ENCODE measurements at places on chromosomes 11 and 22.

DNA sequence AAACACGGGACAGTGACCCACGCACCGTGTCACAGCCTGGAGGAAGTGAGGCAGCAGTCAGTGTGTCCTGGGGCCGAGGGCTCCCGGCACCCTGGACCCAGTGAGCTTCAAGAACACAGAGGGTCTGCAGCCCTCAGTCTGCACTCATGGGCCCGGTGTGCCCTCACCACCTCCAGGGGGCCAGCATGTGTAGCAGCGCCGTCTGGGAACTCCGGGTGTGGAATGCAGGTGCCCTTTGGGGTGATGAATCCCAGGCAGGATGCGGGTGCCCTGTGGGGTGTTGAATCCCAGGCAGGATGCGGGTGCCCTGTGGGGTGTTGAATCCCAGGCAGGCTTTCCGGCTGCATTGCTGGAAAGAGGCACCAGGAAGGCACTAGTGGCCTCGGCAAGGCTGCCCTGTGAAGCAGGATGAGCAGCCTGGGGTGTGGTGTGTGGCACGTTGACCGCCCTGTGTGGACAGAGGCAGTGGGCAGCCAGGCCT lies 1399.9 kb downstream of the BRD1 start:
- no peak for DNase-seq

- DNase-seq = no peak
Measured at GRCh38 chr11:32586576-32587190, 3.1 kb downstream of the EIF3M start.

DNA sequence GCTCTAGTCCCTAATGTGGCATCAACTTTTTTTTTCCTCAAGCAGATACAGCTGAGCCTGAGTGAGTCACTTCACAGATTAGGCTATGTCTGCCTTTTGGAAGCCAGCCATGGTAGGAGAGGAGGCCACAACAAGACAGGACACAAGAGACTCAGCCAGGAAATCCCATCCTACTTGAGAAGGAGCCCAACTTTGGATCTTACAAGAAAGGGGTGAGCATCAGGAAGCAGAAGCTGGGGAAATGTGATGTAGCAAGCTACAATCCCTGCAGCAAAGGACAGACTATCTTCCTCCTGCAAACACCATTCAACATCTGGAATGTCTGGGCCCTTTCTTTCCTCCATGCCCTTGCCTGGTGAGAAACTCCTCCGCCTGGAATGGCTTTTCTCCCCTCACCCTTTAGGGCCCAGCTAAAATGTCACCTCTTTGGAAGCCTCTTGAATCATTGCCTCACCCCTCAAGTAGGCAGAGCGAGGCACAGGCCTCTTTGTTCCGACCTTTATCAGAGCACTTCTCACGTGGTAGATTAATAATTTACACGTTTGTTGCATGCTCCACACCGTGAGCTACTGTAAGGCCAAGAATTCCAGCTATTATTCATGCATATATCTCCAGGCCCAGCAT lies 156.4 kb upstream of the PITPNB start:
- no peak for DNase-seq

- DNase-seq = no peak
Measured at GRCh38 chr11:132564091-132564885, 968.0 kb downstream of the OPCML start.

GRCh38 chr22:39481054-39481453 lies 21.0 kb upstream of the MIEF1 start:
- DNase-seq = no peak

GRCh38 chr11:95515371-95515770 lies 274.2 kb downstream of the FAM76B start:
- DNase-seq = no peak

- no peak for DNase-seq
Measured at GRCh38 chr22:20256551-20257211, 11.4 kb downstream of the RTN4R start.

- DNase-seq = no peak
Measured at GRCh38 chr11:126437731-126438130, 82.2 kb downstream of the ST3GAL4 start.

- no peak for DNase-seq
Measured at GRCh38 chr11:57269571-57270021, 32.5 kb upstream of the APLNR start.

- DNase-seq = no peak
Measured at GRCh38 chr11:64870176-64870892, 8.1 kb downstream of the EHD1 start.

- no peak for DNase-seq
Measured at GRCh38 chr11:78406568-78407196, 10.9 kb downstream of the GAB2 start.

DNA sequence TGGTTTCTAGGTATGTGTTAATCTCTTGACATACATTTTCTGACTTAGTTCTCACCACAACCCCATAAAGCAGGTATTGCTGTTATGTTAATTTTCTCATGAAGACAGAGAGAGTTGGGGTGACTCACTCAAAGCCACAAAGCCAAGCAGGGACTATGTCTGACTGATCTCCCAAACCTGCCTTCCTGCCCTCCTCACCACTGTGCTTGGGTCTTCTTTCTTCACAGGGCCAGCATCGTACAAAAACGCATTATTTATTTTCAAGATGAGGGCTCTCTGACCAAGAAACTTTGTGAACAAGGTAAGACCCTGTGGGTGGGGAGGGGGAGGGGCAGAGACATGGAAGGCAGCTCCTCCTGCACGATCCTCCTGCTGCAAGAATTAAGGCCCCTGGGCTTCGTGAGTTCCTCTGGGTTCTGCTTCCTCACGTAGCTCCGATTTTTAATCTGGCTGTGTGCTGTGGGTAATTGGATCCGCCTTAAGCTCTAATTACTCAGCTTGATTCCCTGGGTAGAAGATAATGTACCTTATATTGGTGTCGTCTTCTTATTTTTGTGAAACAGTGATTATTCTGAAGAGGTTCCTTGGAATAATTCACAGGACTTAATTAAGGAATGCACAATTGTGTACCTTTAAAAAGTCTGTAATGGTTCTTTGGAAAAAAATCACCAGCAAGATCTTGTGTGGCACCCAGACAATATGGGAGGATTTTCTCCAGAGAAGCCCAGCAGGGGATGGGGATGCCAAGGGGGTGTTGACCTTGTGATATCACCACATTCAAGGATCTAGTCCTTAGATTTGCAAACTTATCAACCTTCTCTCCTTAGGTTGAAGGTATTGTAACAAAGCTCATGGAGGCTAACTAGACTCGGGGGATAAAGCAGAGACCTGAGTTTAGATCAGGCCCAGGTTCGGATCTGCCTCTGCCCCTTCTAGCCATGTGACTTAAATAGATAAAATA lies 112.9 kb downstream of the SPON1 start:
- DNase-seq = no peak

GRCh38 chr11:83069441-83070043 lies 2.2 kb downstream of the RAB30 start:
- DNase-seq = no peak

DNA sequence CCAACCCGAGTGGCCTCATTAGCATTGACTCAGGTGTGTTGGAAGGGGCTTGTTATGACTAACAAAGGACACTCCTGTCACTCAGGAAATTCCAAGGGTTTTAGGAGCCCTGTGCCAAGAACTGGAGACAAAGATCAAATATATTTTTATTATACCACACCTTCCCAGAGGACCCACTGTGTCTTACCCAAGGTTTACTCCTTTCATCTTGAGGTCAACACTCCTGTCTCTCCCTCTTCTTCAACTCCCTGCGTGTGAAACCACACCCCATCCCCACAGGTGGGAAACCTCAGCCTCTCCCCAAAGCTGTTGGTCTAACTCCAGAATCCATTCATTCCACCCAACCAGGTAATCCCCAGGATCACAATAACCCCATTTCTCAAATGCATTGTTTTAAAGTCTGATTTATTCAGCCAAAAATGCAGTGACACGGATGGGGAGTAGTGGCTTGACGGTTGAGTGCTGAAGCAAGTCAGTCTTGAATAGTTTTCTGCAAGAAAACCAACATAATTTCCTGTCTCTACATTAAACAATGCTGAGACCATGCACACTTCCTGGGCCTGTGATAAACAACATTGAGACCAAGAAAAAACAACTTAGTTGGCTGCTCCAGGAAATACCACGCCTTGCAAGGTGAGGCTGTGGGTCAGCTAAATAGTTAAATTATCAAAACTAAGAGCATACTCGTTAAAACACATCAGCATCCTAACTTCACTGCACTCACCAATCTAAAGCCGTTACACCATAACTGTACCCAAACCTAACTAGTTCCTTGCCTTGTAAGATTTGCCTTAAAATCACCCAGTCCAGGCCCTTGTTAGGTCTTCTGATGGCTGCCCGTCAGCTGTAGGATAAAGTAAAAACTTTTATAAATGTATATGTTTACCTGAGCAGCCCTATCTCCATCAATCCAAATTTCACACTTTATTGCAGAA lies 38.5 kb upstream of the SPON1 start:
- no peak for DNase-seq

DNA sequence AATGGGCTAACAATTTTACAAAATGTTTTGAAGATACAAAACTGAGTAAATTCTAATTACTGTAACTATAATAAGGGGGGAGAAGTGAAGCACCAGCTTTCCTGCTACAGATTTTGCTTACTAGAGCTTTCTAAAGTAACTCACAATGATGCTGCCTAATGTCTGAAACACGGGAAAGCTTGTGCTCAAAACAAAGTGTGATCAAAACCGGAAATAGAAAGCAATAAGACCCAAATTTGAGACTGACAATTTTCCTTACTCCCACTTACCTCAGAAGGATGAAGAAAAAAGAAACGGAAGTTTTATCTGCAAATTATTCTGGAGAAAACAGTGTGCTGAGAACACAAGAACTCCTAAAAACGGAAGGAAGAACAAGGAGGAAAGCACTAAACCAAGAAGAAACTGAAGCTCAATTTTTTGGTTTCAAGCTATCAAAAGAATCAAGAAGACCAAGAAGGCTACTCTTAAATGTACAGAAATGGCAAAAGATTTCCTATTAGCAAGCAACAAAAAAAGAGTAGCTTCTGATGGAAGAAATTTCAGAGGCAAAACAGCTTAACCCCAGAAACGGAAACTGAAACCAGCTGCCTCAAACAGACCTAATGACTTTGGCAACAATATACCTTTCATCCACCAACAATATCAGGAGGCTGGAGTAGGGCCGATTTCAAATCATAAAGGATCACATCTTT lies 33.4 kb downstream of the AMBRA1 start:
- no peak for DNase-seq

- DNase-seq = no peak
Measured at GRCh38 chr22:30753701-30754100, 59.0 kb downstream of the OSBP2 start.
